ENCODE measurements at places on chromosomes 12 and 14.

DNA sequence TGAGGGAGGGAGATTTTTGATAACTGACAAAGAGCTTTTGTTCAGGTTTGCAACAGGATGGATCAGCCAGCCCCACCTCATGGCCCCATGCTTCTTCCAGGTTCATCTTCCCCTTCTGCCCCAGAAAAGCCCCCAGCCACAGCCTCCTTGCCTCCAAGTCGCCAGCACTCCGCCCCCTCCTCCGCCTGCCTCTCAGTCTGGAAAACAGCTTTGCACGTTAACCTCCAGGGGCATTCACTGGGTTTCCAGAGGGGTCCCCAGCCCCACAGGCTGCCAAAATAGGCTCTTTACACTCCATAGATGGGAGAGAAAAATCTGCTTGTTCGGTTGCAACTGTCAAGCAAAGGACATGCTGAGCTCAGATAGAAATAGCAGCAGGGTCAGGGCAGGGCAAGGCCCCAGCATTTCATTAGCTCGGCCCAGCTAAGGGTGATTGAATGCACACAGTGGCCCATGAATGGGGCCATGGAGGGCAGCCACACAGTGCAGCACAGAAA, 253.6 kb downstream of the ZFP36L1 start:
- no peak for DNase-seq

DNA sequence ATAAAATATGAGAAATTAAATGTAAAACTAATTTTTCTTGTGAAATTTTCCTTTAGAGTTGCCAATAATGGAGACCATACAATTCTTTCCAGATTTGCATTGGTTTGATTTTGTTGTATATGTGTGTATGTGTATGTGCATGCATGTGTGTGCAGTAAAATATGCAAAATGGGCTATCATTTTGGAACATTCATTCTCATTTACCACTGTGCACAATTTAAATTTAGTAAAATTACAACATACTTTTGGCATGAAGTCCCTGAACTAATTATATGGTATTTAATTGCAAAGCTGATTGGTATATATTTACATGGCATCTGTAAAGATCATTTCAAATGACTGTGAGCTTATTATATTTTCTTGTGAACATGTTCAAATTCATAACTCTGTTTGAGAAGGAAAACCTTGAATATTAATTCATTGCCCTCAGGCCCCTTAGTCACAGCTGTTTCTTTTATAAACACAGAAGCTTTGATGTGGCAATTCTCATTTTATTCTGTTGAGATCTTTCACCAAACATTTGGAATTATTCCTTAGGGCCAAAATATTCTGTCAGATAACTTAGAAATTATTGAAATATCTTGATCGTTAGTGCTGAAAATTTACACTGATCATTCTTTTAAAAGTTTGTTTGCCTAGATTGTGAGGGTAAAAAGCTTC, 17.6 kb downstream of the KERA start:
- DNase-seq: no peak

- DNase-seq: no peak
These were observed 3.7 kb upstream of the CCDC197 start for GRCh38 chr14:93993382-93993781.

DNA sequence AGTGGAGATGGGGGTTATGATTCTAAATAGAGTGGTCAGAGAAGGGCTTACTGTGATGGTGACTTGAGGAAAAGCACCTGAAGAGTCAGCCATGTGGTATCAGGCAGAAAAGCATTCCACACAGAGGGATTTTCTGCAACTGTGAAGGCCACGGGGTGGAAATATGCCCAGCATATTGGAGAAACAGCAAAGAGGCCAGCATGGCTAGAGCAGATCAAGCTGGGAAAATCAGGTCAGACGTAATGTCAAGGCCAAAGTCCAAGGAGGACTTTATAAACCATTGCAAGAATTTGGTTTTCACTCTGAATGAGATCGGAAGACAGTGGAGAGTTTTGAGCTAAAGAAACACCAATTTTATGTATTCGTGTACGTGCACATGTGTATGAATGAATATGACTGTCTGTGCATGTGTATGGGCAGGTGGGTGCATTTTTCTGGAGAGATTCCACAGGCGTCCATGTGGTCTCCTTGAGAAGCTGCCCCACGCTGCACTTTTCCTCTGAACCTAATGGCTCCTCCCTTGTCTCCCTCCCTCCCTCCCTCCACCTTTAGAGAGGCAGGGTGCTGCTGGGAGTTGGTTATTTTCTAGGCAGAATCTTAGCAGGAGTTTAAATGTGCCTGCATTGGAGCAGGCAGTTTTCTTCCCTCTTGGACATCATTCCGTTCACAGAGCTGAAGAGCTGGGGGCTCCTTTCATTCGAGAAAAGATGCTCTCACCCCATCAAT, 97.4 kb upstream of the PPP4R3A start:
- no peak for DNase-seq

- no peak for DNase-seq
These were observed 221.2 kb downstream of the SSPN start for GRCh38 chr12:26416550-26416949.

GRCh38 chr12:79397609-79398008, 293.2 kb downstream of the PAWR start:
- no peak for DNase-seq

- DNase-seq: no peak
These were observed 105.1 kb downstream of the ZFP36L1 start for GRCh38 chr14:68687746-68688145.

GRCh38 chr14:96658611-96659010, 138.6 kb upstream of the VRK1 start:
- DNase-seq: no peak

- DNase-seq: no peak
These were observed 1.9 kb downstream of the MLXIP start for GRCh38 chr12:122080149-122081082.

GRCh38 chr14:65881642-65882041, 469.1 kb downstream of the FUT8 start:
- DNase-seq: no peak

- DNase-seq: no peak
These were observed 226.5 kb upstream of the PELI2 start for GRCh38 chr14:55891692-55892091.

DNA sequence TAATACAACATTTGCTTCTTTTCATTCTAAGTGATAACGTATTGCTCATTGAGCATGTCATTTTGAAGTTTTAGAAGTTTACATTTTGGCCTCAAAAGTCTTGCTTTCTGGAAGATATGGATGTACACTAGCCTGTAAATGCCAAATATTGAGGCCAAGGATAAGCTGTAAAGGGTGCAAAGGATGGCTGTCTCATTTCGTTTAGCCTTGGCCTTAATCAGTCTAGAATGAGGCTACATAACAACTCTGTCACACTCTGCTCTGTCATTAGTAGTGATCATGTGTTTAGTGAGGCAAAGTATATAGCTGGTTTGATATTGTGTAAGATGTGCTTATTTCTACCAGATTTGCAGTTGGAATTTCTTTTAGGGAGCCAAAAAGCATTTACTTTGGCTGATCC, 344.5 kb downstream of the TMTC2 start:
- no peak for DNase-seq

- no peak for DNase-seq
These were observed 142.0 kb downstream of the DUSP6 start for GRCh38 chr12:89210277-89210676.

- DNase-seq: no peak
These were observed 75.6 kb upstream of the FLRT2 start for GRCh38 chr14:85454226-85454813.

DNA sequence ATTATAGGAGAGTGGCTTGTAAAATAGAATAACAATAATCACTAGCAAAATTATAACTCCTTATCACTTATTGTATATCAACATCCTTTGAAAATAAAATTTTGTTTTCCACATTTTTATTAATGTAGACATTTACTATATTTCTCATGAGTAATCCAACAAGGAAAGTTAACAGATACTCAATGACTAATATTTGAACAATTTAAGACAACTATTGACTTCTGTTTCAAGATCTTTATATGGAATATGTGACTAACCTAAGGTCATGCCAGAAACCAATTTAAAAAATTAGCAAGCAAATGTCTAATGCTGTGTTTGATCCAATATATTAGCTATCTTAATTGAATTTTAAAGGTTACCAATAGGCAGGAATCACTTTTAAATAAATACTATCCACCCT, 638.5 kb upstream of the FLRT2 start:
- no peak for DNase-seq

Measured in esophagus squamous epithelium (tissue), 5 donors.